ENCODE measurements at places on chromosomes 7 and 10.
A peak's percentile ranks its signal among the peaks of the same experiment; 100 is the strongest.

DNA sequence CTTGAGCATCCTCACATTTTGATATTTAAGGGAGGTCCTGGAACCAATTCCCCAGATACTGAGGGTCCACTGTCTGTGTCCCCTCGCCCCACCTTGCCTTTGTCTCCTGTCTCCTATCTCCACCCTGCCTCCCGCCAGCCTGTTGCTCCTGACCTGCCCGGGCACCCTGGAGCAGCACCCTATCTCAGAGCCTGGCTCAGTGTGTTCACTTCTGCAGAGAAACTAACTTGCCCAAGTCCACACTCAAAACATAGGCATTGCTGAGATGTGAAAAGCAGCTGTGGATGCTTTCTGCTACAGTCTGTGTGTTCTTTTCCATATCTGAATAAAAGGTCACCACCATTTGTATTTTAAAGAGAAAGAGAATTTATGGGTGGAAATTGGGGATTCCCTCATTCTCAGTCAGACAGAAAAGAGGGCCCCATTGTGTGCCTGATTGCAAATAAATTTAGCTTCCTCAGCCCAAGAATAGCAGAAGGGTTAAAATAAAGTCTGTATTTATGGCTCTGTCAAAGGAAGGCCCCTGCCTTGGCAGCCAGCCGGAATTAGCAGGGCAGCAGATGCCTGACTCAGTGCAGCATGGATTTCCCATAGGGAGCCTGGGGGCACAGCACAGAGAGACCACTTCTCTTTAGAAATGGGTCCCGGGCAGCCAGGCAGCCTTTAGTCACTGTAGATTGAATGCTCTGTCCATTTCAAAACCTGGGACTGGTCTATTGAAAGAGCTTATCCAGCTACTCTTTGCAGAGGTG is 161.3 kb downstream of the EGFR start:
- no peak for DNase-seq

DNA sequence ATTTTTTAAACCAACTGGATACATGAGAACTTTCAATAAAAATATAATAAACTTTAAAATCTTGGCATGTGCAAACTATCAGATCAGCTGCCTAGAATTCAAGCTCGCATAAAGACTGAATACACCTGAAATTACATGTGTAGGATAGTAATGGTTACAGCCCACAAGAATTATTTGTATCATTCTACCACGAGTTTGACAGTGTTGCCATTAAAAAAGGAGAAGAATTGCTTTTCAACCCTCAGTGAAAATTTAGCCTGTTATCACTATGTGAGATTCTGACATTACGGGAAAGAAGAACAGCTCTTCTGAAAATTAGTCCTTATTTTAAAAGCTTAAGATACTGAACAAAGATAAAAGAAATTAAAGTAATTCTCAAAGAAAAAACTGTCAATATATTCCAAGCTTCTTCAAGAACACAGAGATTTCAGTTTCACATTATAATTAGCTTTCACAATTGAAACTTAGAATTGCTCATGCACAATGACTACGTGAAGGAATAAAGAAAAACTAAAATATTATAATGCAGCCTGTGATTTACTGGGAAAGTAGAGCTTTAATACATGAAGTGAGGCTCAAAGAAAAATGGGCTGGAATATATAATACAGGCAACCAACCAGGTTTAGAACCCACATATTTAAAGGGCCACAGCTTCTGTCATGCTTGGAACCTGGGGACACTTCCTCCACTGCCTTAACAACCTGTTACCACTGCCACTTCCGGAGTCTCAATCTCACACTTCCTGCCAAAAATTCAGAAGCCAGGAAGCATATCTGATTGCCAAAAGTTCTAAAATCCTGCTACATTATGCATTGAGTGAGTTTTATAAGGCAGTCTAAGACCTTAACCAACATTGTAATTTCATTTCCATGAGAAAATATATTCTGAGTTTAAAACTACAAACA is 23.2 kb downstream of the TPK1 start:
- DNase-seq, result no peak

DNA sequence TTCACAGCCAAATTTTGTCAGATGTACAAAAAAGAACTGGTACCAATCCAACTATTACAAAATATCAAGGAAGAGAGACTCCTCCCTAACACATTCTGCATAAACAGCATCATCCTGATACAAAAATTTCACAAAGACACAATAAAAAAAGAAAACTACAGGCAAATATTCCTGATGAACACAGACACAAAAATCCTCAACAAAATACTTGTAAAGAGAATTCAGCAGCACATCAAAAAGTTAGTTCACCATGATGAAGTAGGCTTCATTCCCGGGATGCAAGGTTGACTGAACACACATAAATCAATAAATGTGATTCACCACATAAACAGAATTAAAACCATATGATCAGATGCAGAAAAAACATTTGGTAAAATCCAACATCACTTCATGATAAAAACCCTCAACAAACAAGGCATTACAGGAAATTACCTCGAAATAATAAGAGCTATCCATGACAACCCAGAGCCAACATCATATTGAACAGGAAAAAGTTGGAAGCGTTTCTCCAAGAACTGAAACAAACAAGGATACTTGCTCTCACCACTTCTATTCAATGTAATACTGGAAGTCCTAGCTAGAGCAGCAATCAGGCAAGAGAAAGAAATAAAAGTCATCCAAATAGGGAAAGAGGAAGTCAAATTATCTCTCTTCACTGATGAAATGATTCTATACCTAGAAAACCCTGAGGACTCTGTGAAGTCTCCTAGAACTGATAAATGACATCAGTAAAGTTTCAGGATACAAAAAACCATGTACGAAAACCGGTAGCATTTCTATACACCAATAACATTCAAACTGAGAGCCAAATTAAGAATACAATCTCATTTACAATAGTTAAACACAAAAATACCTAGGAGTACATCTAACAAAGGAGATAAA is 223.1 kb downstream of the REEP3 start:
- DNase-seq, result peak; percentile 60

GRCh38 chr10:77139252-77140160 is 498.1 kb downstream of the KCNMA1 start:
- DNase-seq, result no peak

- DNase-seq, result no peak
These were observed 12.9 kb downstream of the ARL3 start for GRCh38 chr10:102701272-102701671.

DNA sequence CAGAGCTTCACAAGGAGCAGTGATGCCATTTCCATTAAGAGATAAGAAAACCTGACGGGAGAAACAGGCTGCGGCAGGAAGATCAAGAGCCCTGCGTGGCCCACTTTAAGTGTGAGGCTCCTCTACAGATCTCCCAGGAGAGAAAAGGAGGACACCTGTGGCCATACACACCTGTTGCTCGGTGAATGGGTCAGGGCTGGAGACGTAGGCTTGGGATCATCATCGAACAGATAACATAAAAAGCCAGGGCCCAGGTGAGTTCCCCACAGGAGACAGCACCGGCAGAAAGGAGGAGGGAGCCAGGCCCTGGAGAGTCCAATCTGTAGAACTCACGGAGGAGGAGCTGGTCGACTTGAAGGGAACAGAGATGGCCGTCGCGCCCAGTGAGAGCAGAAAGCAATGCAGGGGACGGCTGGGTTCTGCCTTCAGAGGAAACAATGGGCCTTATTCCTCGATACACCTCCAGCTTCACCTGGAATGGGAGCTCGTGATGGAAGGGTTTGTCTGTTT is 556.8 kb downstream of the DNAJB6 start:
- DNase-seq, result no peak

- DNase-seq, result peak; percentile 1
These were observed 457.4 kb downstream of the TCERG1L start for GRCh38 chr10:130854151-130854550.

Measured in cardiac fibroblast (primary cell).